ENCODE measurements at places on chromosomes 6 and 20.

- DNase-seq, result no peak
Observed at GRCh38 chr6:168636147-168637004, 195.4 kb downstream of the SMOC2 start.

DNA sequence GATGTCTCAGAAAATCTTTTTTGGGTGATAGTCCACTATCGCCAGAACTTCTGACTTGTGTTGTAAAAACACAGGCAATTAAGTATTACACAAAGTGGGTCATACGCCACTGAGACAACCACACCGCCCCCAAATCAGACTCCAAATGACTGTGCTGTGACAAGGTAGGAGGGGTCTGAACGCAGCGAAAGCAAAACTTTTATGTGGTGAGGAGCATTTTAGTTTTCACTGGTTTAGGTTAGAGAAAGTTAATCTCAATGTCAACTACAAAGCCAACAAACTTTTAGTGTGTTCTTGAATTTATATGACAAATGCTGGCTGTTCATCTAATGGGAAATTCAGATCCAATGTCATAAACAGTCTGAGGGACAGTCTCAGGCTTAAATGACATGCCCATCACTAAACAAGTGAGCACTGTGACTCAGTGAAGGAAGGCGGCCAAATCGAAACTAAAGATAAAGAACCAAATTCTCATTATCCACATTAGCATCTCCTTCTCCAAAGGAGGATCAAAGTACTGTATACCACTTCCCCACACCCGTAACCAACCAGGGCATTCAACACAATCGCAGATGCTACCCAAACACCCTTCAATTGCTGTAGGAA lies 186.7 kb downstream of the GJA10 start:
- DNase-seq, result no peak

GRCh38 chr20:59082077-59082740 lies 39.6 kb upstream of the PRELID3B start:
- DNase-seq, result peak; percentile 4

DNA sequence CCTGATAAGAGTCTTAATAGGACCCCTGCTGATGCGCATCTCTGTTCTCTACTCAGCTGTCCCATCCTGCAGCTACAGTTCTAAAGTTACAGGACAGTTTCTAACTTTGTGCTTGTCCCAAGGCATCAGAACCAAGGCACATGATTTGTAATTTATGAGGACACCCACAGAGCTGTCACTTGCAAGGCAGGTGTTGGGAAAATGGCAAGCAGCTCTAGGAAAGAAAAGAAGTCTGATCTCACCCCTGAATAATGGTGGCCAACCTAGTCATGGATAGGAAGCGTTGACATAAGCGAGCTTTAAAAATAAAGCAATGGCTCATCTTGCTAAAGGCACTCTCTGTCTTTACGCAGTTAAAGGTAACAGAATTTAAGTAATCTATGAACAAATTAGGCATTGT lies 127.6 kb upstream of the VGLL2 start:
- no peak for DNase-seq

GRCh38 chr6:39350723-39351505 lies 28.4 kb upstream of the KCNK16 start:
- DNase-seq, result no peak

DNA sequence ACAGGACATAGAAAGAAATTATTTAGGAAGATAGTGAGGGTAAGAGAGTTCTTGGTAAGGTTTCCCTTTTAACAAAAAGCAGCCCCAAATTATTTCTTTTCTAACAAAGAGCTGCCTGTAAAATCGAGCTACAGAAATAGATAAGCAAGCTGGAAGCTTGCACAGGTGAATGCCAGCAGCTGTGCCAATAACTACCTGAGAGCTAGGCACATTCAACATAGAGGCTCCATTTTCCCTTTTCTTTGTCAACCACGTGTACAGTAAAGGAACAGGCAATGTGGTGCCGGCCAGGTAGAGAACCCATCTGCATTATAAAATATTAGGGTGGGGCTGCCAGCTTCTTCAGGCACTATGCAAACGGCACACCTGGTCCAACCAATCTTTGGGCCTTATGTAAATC lies 341.6 kb upstream of the JAG1 start:
- DNase-seq, result peak; percentile 68

DNA sequence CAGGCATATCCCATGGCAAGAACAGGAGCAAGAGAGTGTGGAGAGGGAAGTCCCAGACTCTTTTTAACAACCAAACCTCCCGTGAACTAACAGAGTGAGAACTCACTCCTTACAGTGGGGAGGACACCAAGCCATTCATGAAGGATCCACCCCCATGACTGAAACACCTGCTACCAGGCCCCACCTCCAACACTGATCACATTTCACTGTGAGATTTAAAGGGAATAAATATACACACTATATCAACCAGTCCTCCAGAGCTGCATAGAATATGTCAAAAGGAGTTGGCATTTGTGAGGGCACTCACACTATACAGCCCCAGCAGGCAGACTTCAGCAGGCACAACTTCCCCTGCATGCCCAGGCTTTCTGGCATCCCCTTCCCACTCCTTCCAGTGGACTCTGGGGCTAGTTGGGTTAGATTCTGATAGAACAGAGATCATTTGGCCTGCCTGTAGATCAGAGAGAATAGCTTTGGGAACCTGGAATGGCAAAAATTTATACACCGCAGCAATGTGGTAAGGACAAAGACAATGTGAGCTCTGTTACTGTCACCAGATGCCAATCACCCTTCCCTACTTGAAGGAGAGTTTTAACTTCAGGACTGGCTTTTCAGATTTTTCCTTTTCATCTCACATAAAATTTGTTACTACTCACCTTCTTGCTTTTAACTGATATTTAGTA lies 25.2 kb upstream of the TENT5A start:
- no peak for DNase-seq

DNA sequence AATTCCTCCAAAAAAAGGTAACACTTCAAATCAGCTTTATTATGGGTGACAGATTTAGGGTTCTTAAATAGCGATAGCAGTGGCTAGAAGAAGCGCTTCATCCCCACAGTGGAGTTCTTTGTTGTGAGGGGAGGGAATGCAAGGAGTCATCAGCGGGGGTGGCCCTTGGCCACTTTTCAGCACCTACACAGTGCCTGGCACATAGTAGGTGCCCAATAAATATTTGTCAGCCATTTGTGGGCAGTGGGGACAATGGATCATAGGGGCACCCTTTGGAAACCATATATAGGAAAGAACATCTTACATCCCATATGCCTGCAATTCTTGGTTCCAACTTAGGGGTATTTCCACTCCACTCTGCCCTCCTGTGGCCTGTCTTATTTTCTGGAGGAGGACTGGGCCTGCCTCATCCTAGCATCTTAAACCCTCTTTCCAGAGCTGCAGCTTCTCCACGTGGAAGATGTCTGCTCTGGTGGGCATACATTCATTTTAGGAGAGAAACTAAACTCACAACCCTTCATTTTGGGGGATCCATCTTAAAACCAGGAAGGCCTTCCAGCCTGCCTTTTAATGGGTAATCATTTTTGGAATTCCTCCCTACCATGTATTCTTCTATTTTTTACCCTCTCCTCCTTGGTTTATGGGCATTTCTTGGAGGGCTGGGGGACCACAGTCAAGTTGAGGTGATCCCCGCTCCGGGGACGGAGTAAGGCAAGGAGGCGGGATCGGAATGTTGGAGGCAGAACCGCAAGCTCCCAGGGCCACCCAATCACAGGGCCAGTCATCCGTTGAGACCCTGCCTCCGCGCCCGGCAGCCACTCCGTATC lies 2.6 kb upstream of the GPSM3 start:
- no peak for DNase-seq

DNA sequence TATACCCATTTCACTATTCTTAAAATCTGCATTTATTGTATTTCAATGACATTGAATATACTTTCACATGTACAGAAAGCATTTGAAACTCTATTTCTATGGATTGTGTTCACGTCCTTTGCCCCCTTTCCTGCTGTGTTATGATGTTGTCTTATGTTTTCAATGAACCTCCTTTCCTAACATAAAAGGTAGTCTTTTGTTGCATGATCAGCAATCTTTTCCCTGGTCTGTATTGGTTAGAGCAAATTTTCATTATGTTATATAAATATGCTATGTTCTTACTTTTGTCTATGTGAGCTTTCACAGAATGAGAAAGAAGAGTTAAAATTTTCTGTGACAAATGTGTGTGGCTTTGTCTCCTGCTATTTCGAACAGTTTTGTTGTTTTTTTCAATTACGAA lies 73.1 kb downstream of the KIF16B start:
- no peak for DNase-seq

DNA sequence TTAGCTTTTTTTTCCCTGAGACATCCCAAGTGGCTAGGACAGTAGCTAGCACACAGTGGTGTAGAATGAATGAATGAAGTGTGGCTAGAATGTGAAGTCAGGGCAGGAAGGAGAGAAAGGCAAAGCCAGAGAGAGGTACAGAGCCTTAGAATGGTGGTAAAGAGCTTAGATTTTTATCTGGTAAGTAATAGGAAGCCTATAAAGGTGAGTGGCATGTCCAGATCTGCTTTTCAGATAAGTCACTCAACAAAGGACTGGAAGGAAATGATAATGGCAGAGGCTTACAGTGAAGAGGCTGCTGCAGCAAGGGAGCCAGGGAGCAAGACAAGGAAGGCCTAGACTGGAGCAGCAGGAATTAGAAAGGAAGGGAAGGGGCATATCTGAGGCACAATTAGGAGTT lies 96.0 kb upstream of the PRDM1 start:
- no peak for DNase-seq

DNA sequence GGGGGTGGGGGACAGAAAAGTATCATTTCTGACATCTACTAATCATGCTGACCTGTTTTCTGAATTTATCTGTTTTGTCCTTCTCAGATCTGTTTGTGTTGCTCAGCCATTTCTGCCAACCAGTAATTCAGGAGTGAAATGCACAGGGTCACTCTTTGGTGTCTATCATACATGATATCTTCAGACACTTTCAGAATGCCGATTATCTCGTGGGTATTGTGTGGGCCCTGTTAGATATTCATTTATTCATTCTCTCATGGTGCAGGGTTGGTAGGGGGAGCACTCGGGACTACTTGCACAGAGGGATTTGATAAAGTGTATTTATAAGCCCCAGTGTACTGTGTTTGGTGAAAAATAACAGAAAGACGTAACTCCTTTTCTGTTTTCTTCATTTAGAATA lies 101.2 kb upstream of the CITED2 start:
- DNase-seq, result no peak

DNA sequence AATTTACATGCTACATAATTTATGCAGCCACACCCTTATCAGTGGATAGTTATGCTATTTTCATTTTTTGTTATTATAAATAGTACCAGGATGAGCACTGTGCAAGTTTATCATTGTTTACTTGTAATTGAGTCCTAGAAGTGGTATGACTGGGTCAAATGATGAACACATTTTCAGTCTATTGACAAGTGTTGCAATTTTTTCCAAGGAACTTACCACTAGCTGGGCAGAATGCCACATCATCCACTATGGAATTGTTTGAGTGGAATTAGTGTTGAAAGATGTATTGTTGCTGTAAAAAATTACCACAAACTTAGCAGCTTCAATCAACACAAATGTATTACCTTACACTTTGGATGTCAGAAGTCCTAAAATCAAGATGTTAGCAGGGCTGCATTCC lies 38.1 kb upstream of the OPN5 start:
- no peak for DNase-seq

All from DMS153 (cell line).